ENCODE measurements at places on chromosomes 16 and 17.

- no peak for DNase-seq
These were observed 196.3 kb downstream of the AXIN2 start for GRCh38 chr17:65365169-65365568.

DNA sequence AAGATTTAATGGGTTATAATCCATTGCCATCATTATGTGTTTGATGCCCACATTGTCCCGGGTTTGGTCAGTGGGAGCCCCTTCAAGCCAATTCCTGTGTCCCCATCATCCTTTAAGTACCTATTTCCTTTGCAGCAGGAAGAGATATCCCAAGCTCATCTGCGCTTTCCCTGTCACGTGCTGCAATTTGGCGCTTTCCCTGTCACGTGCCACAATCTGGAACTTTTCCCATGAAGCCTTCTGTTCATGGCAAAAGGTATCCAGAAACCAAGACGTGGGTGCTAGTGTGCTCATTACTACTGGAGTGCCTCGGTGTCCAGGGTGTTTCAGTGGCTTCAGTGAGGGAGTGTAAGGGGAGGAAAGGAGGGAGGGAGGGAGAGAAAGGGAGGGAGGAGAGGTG is 168.5 kb downstream of the NPIPB11 start:
- DNase-seq, result no peak

DNA sequence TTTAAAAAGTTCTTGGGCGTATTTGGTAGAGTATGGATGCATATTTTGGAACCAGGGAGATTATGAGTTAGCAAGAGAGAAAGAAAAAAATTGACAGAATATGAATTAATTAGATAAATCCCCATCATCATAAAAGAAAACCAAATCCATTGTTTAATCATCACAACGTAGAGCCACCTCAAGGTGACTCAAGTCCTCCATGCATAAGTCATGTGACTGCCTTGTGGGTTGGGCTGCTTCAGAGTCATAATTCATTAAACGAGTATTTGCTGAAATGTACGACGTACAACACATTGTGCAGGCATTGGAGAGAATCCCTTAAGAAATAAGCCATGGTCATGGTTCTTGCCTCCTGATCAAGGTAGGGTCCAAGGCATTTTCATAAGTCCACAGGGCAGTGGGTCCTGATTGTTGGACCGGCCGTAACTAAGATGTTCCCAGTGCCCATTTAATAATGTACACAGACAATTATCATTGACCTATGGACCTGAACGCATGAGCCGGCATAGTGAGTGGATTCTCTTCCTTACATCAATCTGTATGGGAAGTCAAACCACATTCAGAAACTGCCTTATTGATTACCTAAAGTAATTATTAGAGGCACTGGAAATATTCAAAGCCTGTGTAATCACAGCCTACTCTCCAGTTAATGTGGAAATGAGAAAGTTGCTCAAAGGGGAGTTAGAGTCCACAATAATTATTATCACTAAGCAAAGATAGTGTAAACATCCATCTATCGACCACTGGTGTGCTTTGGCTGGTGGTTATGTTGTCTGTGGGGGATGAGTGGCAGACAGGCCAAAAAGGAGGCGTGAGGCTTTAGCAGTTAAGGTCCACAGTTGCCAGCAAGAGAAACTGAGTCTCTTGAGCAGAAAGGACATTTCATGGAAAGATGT is 165.4 kb downstream of the PITPNC1 start:
- no peak for DNase-seq

DNA sequence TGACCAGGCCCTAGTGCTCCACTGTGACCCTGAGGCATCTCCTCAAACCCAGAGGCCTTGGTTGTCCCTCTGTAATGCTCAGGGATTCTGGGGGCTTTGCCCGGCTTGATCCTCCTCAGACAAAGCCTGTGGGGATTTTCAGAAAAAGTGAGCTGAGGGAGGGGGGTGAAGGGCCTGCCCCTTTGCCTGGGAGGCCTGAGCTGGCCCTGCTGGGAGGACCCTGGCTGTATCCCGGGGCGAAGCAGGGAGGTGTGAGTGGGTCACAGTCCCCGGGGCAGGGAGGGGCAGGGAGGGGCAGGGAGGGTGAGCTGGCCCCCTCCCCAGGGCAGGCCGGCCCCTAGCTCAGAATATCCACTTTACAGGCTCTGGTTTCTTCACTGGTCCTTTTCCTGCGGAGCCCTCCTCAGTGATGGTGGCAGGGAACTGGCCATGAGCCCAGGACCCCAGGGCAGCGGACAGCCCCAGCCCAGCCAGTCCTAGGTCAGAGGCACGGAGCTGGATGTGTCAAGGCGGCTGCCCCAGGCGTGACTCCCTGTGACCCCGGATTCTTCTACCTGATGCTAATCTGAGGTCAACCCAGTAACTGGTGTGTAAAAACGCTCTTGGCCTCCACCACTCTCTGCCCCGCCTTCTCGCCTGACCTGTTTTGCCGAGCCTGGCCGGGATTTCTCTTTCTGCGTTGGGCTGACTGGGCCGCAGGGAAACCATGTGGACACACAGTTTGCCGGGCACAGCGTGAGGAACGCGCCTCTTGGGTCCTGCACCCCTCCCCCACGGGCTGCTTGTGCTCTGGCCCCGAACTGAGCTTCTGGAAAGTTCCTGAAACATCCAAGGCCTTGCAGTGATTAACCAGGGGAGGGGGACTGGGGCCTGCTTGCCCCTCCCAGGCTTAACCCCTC is 5.8 kb upstream of the FASN start:
- DNase-seq, result no peak

GRCh38 chr16:30950516-30951065 is 1.7 kb downstream of the ORAI3 start:
- DNase-seq, result no peak

GRCh38 chr17:34533806-34534527 is 45.4 kb upstream of the TMEM132E start:
- DNase-seq, result no peak

DNA sequence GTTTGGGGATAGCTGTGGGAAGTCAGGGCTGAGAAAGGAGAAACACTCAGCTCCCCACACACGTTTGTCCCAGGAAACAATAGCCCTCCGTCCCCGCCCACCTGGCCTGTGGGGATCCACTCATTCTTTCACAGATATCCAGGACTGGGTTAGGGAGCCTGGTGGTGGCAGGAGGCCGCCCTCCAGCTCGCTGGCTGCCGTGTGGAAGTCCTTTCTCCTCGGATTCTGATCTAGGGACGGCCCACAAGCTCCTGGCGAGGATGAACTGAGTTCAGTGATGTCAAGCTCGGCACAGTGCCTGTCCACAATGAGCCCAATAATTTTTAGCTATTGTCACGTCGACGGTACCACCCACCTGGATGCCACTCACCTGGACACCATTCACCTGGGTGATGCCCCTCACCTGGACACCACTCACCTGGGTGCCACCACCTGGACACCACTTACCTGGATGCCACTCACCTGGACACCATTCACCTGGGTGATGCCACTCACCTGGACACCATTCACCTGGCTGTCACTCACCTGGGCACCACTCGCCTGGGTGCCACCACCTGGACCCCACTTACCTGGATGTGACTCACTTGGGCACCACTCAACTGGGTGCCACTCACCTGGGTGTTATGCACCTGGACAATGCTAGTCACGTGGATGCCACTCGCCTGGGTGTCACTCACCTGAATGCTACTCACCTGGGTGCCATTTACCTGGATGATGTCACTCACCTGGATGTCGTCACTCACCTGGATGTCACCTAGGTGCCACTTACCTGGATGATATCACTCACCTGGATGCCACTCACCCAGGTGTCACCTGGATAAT is 172.5 kb upstream of the FOXF1 start:
- no peak for DNase-seq

GRCh38 chr17:31279401-31279800 is 17.6 kb downstream of the OMG start:
- DNase-seq, result no peak

DNA sequence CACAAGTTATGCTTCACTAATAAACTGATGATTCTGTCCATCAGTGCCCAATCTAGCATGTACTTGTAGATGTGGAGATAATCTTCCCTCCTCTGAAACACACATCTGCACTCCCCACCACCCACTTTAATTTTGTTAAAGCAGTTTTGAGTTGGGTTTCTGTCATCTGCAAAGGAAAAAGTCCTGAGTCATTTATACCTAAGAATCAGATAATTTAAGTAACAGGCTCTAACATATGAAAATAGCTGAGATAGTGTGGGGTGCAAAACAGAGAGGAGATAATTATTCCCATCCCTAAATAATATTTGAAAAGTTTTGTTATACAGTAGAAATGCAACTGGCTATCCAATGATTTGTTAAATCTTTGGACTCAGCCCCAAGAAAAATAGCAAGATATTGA is 67.7 kb upstream of the ALOX12 start:
- DNase-seq, result no peak

DNA sequence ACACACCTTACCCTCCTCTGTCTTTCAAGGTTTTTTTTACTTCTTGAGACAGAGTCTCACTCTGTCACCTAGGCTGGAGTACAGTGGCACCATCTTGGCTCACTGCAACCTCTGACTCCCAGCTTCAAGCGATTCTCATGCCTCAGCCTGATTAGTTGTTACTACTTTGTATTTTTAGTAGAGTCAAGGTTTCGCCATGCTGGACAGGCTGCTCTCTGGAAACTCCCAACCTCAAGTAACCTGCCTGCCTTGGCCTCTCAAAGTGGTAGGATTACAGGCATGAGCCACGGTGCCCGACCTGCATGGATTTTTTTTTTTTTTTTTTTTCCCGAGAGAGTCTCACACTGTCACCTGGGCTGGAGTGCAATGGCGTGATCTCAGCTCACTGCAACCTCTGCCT is 273.2 kb downstream of the RBFOX1 start:
- DNase-seq, result no peak

GRCh38 chr16:62225675-62226074 is 189.4 kb upstream of the CDH8 start:
- DNase-seq, result peak; percentile 71

- no peak for DNase-seq
These were observed 6.0 kb upstream of the RHBDL3 start for GRCh38 chr17:32259586-32259985.

DNA sequence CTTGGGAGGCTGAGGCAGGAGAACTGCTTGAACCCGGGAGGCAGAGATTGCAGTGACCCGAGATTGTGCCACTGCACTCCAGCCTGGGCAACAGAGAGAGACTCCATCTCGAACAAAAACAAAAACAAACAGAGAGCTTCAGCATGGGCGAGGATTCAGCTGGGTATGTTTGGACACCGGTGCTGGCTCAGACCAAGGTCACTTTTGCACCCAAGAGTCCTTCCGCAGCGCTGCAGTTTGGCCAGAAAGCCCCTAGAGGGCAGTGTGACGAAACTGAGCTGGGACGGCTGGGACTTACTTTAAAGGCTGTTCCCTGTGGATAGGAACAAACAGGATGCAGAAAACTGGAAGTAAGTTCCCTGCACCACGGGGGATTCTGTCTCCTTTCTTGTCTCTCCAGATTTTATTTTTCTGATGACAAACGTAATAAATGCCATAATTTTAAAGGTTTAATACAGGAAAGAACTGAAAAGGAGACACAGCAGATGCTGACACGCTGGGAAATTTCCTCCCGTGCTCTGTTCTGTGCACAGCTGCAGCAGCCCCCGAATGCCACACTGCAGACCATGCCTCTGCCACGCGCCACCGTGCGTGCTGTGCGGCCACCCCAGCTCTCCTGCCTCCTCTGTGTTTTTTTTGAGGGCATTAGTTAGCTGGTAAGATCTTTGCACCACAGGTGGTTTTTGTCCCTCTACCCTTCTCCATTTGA is 25.2 kb upstream of the USP36 start:
- DNase-seq, result peak; percentile 66

- no peak for DNase-seq
These were observed 503 bp downstream of the C16orf54 start for GRCh38 chr16:29745121-29745852.

- DNase-seq, result no peak
These were observed 3.4 kb downstream of the TERF2 start for GRCh38 chr16:69382421-69382820.

Measured in substantia nigra (tissue), 51 donors.